ENCODE measurements at places on chromosomes 7 and 10.

DNA sequence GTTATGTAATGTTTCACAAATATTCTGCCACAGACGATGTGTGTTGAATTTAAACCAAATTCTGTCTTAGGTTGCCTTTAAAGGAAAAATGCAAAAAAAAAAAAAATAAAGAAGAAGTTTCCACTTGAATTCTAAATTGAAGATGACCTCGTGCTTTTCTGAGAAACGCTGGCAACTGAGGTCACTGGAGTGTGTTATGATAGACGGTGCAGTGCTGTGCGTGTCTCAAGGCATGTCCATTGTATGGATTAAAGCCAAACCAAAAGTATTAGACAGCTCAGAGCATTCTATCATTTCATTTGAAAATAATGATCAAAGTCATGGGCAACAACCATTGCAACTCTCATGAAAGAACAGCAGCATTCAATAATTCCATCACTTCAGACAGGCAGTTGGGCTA, 483.9 kb downstream of the GRM8 start:
- no peak for DNase-seq

GRCh38 chr10:33416209-33416608, 81.7 kb upstream of the NRP1 start:
- DNase-seq = no peak

DNA sequence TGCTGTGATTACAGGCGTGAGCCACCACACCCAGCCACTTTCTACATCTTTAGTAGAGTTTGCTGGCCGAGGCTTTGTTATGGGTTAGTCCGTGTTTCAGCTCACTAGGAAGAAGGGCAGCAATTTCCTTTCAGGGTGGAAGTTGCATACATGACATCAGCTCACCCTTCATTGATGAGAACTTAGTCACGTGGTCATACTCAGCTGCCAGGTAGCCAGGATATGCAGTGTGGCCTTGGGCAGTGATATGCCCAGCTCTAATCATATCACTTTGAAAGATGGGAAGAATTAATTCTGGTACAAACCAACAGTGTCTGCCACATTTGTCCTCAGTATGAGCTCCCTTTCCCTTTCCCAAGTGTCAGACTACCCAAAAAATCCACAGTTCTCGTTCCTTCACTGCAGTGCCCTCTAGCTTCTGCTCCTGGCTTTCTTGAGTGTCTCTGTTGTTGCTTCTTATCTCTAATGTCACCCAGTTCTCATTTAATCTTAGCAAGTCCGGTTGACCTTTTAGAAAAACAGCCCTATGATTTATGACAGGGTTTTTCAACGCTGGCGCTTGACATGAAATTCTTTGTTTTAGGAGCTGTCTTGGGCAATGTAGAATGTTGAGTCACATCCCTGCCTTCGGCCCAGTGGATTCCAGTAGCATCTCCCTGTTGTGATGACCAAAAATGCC, 108.7 kb upstream of the ITGB1 start:
- DNase-seq = no peak

DNA sequence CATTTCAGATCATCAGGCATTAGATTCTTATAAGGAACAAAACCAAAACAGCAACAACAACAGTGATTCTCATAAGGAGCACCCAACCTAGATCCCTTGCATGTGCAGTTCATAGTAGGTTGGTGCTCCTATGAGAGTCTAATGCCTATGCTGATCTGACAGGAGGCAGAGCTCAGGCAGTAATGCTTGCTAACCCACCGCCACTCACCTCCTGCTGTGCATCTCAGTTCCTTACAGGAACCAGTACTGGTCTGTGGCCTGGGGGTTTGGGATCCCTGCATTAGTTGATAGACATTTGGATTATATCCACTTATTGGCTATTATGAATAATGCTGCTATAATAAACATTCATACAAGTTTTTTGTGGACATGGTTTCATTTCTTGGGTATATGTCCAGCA, 14.0 kb downstream of the MKLN1 start:
- DNase-seq = no peak

- no peak for DNase-seq
These were observed 42.7 kb downstream of the PAPSS2 start for GRCh38 chr10:87702260-87702972.

DNA sequence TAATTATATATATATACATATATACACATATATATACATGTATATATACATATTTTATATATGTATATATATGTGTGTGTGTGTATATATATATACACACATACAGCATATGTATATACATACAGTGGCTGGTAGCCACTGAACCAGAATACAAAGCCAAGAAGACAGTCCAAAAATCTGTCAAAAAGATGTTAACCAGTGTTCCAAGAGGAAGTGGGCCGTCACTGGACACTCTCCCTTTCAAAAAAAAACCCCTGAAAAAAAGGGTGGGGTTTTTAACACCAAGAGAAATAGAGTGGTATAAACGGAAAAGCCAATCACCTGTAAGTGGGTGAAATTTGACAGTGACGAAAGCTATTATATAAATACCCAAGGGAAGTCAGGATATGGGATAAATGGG, 31.1 kb upstream of the C1GALT1 start:
- DNase-seq = no peak

DNA sequence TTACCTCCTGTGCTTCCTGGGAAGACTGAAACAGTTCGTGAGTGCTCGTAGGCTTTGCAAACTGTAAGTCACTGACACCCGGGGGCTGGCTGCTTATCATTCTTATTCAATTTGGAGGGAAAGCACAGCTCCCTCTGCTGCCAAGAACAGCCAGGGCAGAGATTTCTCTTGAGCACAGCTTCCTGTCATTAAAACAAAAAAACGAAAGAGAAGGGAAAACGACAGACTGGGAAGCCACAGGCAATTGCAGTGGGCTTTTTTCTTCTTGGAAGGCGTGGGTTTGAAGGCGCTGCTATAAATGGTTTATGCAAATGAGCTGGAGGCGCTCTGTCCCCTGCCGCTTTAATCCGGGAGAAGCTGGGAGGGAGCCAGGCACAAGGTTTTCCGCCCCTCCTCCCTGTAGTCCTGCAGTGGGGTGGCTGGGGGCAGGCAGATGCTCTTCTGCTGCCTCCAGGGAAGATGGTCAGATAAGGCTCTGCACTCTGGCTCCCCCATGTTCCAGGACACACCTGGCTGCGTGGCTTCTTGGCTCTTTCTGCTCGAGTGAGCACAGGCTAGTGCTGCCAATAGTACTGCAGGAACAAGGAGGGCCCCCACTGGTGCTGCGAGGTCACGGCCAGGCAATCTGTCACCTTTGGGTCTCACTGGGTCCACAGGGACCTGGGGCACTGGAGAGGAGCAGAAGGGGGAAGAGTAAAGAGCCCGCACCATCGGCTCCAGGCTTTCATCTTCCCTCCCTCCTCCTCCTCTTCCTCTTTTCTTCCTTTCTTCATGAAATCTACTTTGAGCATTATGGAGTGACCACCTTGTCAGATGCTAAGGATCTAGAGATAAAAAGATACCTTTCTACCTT, 49.5 kb downstream of the NEURL1 start:
- peak; percentile 66 for DNase-seq

DNA sequence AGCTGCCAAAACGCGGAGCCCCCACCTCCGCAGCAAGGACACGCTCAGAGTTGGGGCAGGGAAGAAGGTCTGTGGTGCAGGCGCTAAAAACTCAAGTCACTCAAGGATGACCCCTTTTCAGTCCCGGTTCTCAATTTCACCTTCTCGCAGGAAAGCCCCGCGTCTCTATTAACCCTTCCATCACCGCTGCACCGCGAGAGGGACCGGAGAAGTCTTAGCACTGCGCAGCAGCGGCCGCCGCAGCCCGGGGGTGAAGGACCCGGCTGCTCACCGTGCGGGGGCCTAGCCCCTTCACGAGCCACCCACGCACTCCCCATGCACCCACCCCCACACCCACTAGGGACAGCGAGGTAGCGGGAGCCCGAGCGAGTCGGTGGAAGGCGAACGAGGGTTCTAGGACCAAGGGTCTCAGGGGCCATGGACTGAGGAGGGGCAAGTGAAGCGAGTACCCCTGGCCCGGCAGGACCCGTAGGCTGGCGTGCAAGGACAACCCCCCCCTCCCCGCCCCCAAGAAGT, 162.9 kb downstream of the SH3PXD2A start:
- DNase-seq = no peak
